NCI-H226 (cell line): ENCODE measurements at places on chromosomes 5 and 9.

DNA sequence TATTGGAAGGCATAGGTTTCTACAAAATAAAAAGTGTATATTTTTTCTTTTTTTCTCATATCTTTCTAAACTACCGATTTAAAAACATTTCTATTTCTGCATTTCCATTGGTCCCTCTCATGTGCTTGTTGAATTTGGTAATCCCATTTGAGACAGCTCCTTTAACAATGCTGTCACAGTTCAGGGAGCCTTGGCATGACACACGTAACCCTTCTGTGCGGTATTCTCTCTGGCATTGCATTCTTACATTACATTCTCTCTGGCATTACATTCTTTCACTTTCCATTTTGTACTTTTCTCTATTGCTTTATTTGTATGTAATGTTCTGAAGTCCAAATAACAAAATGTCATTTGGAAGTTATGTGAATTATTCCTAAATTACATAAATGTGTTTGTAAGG, 150.7 kb upstream of the RASGRF2 start:
- DNase-seq = no peak

GRCh38 chr5:137606401-137606800, 107.3 kb upstream of the SPOCK1 start:
- no peak for DNase-seq

- DNase-seq = no peak
Measured at GRCh38 chr5:74364507-74364906, 276.0 kb downstream of the ENC1 start.

DNA sequence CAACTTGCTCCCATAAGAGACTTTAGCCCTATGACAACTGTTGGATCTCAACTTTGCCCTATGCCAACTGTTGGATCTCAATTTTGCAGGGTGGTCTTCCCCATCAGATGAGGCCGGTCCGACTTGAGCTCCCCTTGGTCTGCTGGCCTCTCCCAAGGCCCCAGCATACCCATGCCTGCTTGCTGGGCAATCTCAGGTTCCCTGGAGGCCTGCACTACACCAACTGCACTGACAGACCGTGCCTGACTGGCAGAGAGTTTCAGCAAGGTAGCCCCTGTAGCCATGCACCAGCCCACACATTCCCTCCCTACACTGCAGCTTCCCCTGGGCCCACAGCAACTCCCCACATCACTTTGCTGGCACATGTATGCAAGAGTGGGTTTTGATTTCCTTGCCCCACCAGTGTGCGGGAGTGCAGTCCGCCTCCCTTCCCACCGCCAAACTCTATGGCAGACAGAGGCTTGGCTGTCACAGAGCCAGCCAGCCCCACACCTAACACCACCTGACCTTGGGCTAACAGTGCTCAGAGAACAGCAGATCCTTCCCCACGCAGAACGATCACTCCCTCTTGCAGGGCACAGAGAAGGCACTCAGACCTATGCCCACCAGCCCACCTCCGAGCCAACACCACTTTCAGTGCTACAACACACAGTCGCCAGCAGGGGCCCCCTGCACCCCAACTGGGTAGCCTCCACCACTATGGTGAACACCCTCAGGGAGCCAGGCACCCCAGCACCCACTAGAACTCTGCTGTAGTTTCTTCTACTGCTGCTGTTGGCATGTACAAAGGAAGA, 279.9 kb upstream of the COX7C start:
- DNase-seq = no peak

DNA sequence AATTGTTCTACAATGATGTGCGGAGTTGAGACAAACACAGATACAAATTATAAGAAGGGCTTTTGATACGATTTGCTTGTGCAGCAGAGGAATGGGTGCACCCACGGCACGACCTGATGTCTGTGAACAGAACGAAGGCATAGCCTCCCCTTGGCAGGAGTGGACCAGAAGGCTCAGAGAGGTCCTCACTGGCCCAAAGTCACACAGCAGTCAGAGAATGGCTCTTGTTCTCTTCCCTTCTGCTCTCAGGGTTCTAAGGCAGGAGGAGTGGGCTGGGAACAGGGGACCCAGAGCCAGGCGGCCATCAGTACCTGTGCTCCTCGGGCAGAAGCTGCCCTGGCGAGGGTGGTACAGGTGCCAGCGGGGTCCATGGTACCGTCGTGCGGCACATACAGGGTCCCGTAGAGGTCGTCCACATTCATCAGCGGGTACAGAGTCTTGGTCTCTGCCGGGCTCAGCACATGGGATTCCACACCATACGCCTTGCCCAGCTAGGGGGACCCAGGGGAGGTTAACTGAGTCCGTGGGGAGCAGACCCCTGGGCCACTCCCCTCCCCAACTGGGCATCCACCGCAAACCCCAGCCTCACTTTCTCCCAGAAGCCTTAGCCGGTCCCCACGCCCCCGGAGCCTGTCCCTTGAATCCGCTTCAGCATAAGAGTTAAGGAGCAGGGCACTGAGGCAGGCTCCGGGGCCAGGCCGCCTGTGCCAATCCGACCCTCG, 7.0 kb downstream of the SARDH start:
- no peak for DNase-seq

- no peak for DNase-seq
Measured at GRCh38 chr5:82991678-82992323, 85.4 kb downstream of the TMEM167A start.

DNA sequence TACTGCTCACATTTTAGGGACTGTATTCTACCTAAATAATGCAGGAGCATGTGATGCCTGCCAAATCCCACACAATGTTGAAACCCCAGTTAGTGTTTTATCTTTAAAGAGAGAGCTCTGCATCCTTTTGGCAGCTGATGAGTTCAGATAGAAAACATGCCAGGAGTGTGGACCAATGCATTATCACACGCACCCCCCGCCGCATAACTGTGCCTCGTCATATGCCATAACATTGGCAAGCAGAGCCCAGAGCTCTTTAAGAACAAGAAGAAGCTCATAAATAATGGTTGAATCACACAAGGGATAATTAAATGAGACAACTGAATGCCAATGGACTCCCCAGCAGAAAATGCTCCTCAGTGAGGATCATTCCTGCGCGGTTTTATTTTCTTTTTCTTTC, 52.8 kb upstream of the RORB start:
- peak; percentile 89 for DNase-seq

- DNase-seq = no peak
Measured at GRCh38 chr9:35280399-35280798, 118.6 kb downstream of the UNC13B start.

DNA sequence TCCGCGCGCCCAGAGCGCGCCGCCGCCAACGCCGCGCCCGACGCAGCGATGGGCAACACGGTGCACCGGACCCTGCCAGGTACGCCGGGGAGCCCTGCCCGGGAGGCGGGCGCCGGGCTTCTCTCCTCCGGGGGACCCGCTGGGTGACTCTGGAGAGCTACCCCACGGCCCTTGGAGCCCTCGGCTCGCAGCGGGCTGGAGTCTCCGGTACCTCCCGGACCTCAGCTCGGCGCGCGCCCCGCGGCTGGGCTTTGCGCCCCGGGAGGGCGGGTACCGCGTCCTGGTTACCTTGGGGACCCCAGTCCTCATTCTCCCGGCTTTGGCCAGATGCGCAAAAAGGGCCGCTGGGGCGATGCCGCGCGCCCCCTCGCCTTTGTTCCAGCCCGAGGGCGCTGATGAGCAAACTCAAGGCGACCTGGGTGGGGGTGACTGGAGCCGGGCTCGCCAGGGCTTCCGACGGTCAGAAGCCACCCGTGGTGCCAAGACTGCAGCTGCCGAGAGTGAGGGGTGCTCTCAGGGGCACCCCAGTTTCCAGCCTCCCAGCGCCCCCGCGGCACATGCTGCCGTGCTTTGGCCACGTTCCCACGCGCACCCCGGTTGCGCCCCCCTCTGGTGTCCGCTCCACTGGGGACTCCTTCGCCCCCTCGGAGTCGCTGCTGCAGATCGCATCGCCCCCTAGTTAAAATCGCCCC, 442 bp downstream of the NEURL1B start:
- no peak for DNase-seq

GRCh38 chr9:91726406-91727100, 223.5 kb downstream of the ROR2 start:
- DNase-seq = no peak

DNA sequence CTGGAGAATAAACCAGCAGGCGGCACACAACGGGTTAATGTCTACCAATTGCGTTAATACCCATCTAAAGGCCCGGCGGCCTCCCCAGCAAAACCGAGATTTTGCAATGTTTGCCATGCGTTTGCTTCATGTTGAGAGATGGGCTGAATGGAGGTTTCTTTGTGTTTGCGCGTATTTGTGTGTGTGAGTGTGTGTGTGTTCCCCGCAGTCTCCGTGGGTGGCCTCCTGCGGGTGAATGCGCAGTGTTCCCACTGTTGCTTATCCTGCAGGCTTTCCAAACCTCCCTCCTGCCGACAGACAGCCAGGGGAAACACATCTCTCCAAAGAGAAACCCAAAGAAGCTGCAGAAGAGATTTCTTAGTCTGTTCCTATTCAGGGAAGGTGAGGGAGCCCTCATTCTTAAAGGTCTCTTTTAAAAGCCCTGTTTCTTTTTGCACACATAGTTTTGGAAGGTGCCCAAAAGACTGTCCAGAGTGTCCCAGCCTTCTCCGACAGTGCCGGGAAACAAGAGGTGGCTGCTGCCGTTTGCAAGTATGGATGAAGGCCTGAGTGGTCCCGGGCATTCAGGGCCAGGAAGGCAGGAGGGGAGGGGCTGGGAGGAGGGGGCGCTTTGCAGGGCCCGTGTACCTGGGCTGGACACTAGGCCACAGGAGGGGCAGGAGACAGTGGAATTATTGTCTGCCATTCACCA, 103.8 kb upstream of the ERCC6L2 start:
- no peak for DNase-seq

DNA sequence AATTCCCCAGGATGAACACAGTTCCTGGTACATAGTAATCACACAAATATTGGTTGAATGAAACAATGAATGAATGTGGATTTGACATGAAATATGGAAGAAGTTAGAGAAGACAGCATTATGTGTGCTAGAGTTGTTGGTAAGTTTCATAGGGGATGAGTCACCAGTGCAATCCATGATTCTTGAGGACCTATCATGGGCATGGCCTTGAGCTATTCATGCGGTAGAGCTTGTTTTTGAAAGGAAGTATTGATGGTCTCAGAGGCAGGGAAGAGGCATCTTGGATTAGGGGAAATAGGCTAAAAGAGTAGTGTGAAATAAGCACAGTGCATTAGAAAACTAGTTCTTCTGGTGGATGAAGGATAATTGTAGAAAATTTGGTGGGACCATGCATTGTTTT, 22.1 kb downstream of the SPATA31D1 start:
- no peak for DNase-seq

GRCh38 chr9:124468061-124468740, 17.9 kb downstream of the ADGRD2 start:
- DNase-seq = no peak

- DNase-seq = no peak
Measured at GRCh38 chr5:60675286-60675685, 24.7 kb downstream of the DEPDC1B start.

GRCh38 chr9:81814794-81815464, 113.3 kb upstream of the SPATA31D4 start:
- DNase-seq = peak; percentile 68

DNA sequence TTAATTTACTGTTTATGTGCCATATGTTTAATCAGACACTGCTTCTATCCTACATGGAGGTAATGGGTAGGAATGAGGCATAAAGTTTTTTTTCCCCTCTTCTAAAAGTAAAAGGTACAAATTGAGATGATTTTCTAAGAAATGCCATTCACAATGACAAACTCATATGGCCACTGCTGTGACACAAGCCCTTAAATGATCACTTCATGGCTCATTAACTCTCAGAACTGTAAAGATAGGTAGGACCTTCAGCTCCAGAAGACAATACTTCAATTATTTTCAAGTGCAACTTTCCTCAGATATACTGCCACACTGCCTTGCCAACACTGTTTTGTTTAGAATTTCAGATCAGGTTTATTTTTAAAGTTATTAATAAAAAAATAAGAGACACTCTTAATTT, 362.9 kb upstream of the ZNF608 start:
- DNase-seq = no peak

GRCh38 chr9:127660886-127661741, 45.7 kb upstream of the CFAP157 start:
- DNase-seq = no peak

DNA sequence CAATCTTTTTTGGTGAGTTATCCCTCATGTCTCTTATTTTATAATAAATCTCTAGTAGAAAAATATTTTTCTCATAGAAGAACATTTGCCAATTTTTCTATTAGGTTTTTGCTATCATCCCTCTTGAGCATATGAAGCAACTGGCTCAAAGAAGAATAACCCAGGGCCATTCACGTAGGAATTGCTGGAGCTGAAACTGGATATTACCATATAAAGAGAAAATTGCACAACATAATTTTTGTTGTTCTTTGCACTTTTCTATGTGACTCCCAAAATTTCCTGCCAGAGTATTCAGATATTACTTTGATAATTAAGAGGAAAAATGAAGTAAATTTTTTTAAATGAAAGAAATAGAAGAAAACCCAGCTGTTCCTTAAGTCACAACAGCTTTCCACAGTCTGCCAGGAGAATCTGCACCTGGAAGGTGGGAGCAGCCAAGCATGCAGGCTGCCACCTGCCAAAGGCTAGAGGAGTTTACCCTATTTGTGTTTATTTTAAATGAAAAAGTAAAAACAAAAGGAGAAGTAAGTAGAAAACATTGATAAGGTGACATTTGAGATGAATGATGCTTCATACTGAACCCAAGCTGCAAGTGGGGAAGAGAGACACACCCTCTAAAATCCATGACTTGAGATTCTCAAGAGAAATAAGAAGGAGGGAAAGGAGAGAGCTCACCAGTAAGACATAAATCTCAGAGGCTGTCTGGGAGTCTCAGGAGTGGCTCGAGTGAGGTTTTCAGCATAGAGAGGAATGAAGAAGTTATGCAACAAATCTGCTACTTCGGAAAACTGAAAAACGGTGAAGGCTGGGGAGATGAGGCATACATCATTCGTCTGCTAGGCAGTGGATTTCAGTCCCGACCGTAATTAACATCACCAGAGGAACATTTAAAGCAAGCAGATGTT, 31.5 kb upstream of the FREM1 start:
- DNase-seq = no peak

DNA sequence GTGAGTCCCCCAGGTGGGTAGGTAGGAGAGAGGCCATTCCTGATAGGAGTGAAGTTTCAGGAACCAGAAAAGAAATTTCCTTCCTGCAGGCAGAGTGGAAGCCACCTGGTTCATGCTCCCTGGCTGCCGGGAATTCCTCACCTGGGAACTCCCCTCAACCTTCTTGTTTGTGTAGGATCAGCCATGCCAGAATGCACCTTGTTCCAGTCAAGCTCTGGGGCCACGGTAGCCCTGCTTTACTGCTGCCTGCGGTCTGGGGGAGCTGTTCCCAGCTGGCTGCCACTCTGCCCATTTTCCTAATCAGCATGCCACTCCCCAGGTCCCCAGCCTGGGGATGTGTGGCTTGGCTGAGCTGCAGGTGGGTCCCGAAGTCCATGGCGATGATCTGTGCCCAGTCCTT, 18.7 kb upstream of the B4GALT1 start:
- DNase-seq = no peak

GRCh38 chr9:3435732-3436131, 90.1 kb downstream of the RFX3 start:
- DNase-seq = no peak

DNA sequence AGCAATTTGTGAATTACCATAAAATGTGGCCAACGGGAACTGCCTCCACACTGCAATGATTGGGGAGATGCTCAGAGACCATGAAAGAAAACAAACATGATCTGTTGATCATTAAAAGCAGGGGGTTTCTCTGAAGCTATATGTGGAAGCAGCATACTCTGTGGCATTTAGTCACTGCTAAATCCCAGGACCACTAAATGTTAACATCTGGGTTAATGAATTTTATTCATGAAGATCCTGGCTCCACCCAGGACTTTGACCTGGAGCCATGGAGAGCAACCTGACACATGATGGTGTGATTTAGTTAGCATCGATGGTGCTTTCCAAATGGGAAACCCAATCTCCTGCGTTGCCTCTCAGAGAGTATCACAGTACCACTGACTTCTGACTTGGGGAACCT, 497.8 kb downstream of the AGTPBP1 start:
- no peak for DNase-seq
